Right lung (tissue), 10 donors: ENCODE measurements at places on chromosomes 1 and 21.

DNA sequence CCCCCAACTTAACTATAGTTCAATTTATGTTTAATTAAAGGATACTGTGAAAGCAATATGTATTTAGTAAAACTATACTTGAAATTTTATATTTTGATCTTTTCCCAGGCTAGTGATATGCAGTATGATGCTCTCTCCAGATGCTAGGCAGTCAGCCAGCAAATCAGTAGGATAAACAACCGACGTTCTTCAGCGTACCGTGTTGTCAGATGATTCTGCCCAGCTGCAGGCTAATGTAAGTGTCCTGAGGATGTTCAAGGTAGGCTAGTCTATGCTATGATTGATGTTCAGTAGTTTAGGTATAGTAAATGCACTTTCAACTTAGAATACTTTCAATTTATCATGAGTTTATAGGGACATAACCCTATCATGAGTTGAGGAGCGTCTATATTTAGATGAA is 762.6 kb downstream of the MRPL39 start:
- DNase-seq: peak; percentile 4

GRCh38 chr1:245988393-245989078 is 518.5 kb downstream of the SMYD3 start:
- DNase-seq: no peak

GRCh38 chr1:160431006-160431405 is 30.6 kb downstream of the VANGL2 start:
- no peak for DNase-seq

DNA sequence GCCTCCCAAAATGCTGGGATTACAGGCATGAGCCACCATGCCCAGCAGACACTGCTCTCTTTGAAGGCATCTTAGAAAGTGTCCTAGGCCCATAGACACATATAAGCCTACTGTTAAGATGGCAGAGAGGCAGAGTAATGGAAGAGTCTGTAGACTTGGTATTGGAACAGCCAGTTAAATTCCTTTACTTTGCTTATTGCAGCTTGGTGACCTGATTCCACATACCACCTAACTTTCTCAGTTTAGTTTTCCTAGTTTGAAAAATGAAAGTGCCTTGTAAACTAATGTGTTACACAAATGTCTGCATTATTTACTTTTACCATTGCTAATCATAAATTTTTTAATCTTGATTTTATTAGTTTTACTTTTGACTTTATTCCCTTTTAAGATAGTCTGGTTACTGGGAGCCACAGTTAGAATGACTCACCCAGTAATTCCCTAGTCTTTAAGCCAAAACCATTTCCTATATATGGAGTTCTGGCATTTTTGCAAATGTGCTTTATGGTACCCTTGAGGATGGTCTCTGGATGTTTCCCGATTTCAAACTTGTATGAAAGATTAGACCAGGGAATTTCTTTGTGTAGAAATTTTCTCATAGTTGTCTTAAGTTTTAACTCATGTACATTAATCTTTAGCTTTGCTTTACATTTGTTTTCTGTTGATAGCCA is 6.4 kb downstream of the SMAP2 start:
- DNase-seq: no peak

DNA sequence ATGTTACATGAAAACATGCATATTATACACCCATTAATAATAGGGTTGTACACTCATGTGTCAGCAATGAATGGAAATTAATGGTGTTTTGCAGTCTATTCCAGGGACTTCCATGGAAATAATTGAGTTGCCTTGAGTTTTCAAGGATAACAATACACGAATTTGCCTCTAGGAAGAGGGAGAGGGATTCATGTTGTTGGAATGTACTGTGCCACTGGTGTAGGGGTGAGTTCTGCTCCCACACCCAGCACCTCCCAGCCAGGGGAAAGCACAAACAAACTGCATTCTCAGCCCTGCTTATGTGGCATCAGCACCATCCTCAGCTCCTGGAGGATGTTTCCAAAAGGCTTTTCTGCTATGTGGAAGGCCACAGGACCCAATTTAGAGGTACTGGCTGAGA is 57.8 kb downstream of the BCAR3 start:
- no peak for DNase-seq

- peak; percentile 2 for DNase-seq
Measured at GRCh38 chr1:215344539-215344938, 222.6 kb upstream of the KCTD3 start.

DNA sequence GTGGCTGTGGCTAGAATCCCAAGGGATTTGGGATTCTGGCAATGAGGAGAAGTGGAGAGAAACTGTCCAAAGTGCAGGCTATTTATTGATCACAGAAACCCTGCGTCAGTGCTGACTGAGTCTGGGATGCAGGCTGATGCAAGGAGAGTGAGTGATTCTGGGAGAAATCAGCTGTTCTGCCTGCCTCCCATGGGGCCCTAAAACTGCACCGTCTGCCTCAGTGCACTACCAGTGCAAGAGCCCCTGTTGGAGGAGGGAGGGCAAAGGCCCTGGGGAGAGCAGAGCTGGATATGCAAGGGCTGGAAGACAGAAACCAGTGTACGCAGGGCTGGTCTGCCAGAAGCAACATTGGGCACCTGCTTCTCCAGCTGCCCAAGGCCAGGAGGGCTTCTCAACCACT is 42.6 kb downstream of the C1orf198 start:
- DNase-seq: no peak

DNA sequence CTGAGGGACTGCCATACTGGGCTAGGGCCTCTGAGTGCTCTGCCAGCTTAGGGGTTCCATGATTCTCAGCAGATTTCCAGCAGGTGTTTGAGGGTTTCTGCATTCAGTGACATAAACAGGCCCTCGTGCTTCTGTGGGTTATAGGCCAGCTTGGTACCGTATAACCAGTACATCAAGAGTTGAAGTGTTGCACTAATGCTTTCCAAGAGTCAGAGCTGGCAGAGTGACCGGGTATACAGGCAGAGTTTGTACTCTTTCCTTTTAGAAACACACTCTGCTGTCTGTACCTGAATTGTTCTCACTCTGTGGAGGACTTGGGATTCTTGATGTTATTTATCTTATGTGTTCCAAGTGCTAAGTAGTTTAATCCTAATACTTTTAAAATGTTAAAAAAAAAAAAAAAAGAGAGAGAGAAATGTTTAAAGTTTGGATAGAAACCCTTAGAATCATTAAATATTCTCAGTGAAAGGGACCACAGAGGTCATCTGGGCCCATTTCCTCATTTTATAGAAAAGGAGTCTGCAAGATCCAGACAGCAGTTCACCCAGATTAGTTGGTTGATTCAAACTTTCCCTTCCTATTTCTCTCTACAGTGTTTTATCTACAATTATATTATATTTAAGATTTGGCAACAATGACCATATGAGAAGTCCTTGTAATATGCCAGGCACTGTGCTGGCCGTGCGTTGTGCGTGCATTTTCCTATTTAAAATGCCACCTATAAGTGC is 325.8 kb downstream of the KIF26B start:
- DNase-seq: no peak

DNA sequence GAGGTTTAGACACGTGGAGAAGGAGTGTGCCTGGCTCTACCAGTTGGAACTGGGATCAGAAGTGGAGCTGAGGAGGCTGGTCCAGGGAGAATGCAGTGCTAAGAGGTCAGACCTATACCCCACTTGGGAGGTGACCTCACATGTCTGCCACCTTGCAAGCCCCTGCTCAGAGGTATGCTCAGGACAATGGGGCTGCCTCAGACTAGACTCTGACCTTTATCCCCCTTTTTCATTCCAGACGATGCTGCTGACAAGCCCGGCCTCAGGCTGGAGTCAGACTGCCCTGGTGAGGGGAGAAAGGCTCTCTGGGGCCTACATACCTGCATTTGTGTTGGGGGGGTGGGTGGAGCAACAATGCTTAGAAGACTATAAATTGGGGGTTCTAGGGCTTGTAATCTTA is 5.2 kb downstream of the KCNJ10 start:
- no peak for DNase-seq

DNA sequence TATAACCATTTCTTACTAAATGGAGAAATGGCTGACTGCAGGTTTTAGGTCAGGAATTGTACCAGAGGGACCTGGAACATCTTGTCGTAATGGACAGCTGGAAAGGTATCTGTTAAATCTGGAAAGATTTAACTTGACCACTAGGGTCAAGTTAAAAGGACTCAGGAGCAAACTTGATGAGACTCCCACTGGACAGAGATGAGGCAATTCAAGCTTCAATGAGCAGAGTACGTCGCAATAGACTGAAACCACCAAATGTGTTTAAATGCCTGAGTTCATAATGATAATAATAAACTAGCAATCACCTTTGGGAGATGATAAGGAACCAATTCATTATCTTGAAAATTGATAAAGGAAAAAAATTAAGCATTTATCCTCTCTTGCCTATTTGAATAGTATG is 8.7 kb downstream of the IFNLR1 start:
- DNase-seq: no peak

DNA sequence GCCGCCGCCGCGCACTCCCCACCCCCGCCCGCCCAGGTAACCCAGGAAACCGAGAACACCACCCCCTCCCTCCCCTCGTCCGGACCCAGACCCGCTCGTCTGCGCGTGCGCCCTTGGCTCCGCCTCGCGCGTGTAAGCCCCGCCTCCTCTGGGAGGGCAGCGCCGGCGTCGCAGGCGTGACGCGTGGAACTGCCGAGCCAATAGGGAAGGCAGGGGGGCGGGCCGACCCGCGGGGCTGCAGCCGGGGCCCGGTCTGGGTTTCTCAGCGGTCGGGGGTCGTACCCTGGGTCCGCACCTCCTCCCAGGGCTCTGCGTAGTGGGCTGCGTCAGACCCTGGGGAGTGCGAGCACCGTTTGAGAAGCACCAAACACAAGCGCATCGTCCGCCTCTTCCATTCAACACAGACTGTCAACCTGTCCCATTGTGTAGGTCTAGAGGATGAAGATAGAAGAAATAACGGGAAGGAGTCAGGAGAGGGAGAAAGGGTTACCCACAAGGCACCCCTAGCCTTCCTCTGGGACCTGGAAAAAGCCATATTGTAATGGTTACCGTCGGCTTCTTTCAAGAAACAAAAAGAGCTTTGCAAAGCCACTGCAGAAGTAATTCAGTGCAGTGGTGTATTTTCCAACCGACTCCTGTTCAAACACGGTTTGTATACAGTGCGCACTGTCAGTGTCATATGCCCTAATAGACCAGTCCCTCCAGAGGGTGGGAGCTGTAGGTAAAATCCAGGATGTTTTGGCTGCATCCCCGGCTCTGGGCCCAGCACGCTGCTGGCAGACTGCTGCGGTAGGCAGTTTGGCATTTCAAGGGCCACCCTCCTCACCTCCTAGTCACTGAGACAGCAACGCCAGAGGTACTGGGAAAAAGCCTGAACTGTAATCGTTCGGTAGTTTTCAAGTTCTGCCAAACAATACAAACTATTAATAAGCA is 473 bp upstream of the LYST start:
- peak; percentile 98 for DNase-seq

DNA sequence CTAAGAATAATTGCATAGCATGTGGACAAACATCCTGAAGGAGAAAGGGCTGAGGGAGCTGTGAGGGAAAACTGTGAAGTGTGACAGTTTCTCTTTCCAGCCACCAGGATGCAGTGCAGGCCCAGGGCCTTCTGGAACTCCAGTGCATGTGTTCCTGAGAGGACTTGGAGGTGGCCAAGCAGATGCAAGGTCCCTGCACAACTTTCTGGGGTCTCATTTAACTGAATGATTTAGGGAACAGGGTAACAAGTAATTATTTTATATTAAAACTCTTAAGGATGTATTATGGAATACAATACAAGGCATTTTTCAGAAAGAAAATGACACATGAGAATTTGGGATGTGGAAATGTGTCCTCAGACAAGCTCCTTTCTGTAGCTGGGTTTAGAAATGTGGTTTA is 61.2 kb upstream of the MCOLN3 start:
- DNase-seq: peak; percentile 64

GRCh38 chr1:206508956-206509355 is 1.6 kb downstream of the RASSF5 start:
- DNase-seq: no peak

- no peak for DNase-seq
Measured at GRCh38 chr1:77463216-77463615, 181.4 kb downstream of the AK5 start.
